SK-MEL-5 (cell line): ENCODE measurements at places on chromosomes 3 and 15. TPM values are rescaled to one million over a fixed set of nuclear protein-coding genes. Genes with fewer than 3 reads are reported as not detected.

The CCDC191 gene
- total RNA-seq = 0.32 and 0.61 TPM in 2 replicates

The AMIGO3 gene
- total RNA-seq = 0.32 and 0.34 TPM in 2 replicates

DNA sequence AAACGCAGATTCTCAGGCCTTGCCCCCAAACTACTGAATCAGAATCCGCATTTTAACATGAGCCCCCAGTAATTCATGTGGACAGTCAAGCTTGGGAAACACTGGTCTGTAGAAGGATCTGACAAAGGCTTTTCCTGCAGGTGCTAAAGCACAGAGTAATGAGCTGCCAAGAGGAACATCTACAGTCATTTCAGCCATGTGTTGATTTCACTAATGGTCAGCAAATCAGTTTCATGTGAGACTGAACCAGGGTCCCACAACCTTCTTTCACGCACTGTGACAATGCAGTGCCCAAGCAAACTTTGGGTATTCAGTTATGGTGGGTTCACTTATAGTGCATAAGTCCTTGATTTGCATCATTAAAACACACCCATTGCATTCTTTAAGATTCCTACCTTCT, 237.6 kb downstream of the TUSC7 start:
- DNase-seq = no peak

DNA sequence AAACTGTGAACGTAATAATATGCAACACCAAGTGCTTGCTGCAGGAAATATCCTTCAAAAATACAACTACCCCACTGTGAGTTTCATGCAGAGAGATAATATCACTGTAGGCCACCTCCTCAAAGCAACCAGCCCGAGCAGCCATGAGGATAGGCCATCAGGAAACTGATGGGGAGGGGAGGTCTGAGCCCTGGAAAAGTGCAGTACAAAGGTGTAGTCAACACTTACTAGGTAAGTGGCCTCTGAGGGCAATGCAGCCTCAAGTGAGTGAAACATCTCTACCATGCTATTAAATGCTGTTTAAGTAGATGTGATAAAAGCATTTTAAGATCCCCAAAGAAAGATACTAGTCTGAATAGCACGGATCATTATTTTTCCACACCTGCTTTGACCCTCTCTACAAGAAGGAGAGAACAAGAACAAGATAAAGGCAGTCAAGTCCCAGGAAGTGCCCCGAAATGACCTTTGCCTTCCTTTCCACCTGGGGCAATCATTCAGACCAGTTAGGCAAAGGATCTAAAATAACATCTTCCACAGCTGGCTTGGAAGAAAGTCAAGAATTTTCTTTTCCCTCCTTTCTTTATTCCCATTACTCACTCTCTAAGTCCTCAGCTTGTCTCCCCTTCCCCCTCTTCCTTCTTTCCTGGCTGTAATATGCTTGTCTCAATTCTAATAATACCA, 62.8 kb downstream of the FMN1 start:
- DNase-seq = no peak

GRCh38 chr15:76840830-76841460, 64.2 kb downstream of the SCAPER start:
- peak; percentile 67 for DNase-seq

The KCNAB1 gene
- 0.66 and 0.90 TPM in 2 replicates for total RNA-seq

DNA sequence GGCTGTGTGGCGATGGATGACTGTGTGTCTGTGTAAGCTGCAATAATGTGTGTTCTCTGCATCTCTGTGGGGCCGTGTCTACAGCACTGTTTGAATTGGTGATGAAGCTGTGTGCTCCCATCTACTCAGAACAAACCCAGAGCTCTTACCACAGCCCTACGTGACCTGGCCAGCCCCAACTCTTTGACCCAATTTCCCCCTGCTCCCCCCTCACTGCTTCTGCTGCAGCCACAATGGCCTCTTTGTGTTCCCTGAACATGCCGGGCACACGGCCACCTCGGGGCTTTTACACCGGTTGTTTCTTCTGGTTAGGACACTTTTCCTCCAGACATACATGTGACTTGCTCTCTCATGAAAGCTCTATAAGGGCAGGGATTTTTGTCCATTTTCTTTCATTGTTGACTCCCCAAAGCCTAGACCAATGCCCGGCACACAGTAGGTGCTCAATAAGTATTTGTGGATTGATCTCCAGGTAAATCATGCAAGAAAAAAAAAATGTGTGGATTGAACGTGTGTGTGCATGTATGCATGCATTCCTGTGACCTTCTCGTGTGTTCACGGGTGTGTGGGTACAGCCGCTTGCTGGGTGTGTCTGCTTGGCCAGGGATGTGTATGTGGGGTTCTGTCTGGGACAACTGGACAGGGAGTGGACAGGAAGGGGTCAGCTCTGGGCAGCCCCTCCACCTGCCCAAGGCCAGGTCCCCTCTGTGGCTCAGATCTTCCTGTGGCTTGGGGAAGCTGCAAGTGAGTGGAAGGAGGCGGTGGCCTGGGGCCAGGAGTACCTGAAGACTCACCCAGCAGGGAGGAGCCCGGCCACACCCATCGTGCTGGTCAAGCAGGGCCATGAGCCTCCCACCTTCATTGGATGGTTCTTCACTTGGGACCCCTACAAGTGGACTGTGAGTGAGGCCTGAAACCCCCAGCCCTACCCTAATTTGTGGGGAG, 14.8 kb downstream of the VILL start:
- peak; percentile 92 for DNase-seq

DNA sequence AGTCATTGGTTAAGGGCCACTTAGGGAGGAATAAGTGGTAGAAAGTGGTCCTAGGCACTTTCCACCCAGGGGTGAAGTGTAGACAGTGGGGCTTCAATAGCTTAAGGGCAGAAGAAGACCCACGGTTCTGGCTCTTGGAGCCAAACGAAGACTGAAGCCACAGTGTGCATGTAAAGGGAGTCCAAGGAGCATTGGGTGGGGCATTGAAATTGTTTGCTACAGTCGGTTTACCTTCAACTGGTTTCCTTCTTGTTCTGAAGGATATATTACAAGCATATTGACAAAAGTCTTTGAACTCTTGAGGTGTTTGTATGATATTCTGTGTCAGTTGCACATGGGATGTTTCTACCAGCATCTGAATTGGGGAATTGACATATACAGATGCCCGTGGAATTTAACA, 166.5 kb upstream of the CTDSPL start:
- no peak for DNase-seq

- no peak for DNase-seq
Observed at GRCh38 chr3:132381348-132381944, 35.9 kb upstream of the DNAJC13 start.

GRCh38 chr3:10548992-10549391, 43.6 kb upstream of the ATP2B2 start:
- no peak for DNase-seq

The XCR1 gene
- total RNA-seq = not detected in 2 replicates

GRCh38 chr3:169299889-169300288, 363.6 kb downstream of the MECOM start:
- DNase-seq = peak; percentile 30

The TGM4 gene
- total RNA-seq = not detected in 2 replicates

- no peak for DNase-seq
Observed at GRCh38 chr15:89783111-89783860, 7.2 kb downstream of the MESP2 start.

DNA sequence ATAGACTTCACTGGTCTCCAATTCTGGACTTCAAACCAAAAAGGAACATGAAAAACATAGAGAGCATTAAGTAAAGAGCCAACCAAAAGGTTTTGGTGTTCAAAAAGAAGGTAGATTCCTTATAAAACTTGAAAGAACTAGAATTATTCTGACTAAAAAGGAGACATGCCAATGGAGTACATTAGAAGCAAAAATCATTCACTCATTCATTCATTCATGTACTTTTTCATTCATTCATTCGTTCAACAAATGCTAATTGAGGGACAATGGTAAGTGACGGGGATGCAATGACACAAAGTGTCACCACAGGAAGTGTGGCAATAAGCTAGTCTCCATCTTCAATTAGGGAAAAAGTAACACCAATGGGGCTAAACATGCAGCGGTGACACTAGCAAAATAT, 181.0 kb upstream of the ATP11B start:
- DNase-seq = no peak

DNA sequence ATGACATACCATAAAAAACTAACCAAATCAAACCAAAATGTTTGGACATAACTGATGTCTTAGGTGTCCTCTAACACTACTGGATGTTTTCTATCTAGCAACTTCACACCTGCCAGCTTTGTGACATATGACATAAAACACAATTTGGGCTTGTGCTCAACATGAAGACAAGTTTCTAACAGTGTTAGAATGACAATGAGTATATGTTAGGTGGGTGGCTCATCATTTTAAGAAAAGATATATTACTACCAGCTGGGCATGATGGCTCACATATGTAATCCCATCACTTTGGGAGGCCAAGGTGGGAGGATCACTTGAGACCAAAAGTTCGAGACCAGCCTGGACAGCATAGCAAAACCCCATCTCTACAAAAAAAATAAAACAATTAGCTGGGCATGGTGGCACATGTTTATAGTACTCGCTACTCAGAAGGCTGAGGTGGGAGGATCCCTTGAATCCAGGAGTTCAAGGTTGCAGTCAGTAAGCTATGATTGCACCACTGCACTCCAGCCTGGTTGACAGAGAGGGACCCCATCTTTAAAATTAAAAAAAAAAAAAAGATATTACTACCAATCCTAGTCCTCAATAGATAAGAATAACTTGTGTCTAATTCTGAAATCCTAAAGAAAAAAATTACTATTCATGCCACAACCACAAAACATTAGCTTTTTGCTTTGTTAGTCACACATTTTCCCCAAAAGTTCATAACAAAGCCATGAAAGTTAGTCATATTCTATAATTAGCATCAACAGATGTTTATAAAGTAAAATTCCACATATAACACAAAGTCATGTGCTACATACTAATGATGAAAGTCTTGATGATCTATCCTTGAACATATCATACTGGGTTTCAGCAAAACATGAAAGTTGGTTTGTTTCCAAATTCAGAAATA, 59.9 kb downstream of the LRRFIP2 start:
- no peak for DNase-seq

DNA sequence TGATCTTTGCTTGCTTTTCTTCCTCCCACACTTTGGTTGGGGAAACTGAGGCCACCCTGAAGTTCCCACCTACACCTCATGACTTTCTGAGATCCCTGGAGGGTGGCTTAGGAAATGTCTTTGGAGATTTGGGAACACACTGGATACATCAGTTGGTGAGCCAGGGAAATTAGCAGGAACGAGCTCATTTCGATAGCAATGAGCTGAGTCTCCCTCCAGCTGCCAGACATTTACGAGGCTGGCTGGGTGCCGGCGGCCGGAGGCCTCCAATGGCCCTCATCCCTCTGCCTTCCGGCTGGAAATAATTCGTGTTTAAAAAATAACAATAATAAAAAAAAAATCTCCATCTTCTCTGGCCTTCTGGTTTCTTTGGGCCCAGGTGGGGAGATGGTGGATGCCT, 38.8 kb downstream of the SMAD6 start:
- DNase-seq = no peak

DNA sequence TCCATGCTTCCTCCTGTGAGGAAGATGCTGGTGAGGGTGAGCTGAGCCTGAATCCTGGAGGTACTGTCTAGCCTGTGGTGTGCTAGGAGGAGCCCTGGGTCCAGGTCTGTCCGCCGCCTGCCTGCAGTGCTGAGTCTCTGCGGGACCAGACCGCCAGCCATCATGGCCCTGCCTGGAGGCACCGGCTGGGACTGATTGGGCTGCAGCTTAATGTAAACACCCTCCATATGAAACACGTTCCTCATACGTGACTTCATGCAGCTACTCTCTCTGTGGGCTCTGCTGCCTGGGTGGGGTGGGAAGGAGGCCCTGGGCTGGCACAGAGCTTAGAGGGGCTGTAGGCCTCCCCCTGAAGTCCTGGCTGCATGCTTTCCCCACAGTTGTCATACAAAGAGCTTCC, 67.4 kb downstream of the FBLN2 start:
- DNase-seq = no peak

GRCh38 chr15:92069308-92070250, 216.1 kb downstream of the SLCO3A1 start:
- DNase-seq = no peak

DNA sequence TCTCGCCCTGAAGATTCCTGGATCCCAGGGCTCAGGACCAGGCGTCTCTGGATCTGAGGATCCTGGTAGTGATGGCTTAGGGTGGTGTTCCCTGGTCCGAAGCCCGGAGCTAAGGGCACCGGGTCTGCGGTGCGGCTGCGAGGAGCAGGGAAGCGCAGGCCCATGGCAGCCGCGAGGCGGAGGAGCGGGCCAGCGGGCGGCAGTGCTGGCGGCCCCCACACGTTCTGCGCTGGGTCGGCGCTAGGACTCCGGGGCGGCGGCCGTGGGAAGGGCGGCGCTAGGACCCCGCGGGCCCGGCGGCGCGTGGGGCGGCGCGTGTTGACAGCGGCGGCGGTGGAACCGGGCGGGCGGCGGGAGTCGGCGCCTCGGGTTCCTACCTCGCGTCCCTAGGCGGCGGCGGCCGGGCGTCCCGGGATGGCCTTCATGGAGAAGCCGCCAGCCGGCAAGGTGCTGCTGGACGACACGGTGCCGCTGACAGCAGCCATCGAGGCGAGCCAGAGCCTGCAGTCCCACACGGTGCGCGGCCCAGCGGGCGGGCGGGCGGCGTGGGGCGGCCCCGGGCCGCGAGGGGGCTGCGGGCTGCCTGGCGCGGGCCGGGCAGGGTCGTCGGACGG, at the start of gene PXK:
Gene PXK (plus strand): TSS at position 318 of the 614 bp plus-strand sequence. CDS start 97 bp downstream, at position 415.
- DNase-seq = peak; percentile 70

GRCh38 chr15:85761635-85762034, 33.1 kb downstream of the KLHL25 start:
- no peak for DNase-seq

The RTP1 gene
- not detected in 2 replicates for total RNA-seq

The SLC7A14 gene
- total RNA-seq = not detected in 2 replicates

DNA sequence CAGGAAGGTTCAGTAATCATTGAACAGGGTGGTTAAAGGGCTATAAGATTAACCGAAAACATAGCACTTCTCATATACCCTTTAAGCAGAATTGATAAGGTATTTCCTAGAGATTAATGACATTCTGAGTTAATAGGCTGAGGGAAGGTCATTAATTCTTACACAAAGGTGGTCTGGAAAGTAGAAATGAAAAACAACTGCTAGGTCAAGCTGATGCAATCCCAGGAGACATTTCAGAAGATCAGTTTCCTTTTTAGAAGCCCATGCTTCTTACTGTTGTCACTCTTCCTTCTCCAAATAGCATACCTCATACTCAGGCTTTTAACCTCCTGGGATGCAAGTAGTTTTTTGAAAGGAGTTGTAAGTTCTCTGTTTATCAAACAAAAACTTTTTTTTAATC, 8.8 kb downstream of the FILIP1L start:
- no peak for DNase-seq

GRCh38 chr3:110236976-110237610, 834.5 kb upstream of the NECTIN3 start:
- no peak for DNase-seq

DNA sequence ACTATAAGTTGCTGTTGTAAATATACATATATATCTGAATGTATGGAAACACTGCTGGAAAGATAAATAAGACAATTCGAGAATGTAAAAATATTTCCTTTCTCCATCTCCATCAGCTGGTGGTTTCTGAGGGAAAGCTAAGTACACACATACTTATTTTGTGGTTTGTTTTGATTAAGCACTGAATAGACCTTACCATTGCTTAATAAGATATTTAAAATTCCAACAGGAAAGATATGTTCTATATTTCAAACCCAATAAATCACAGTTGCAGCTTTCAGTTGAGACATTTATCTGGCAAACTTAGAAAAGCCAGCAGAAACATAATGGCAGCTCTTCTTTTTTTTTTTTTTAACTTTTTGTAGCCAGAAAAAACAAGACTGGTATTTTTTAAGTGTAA, 160.4 kb downstream of the VGLL3 start:
- DNase-seq = no peak

The FGD5 gene
- not detected in 2 replicates for total RNA-seq

GRCh38 chr3:27859821-27860220, 137.7 kb upstream of the EOMES start:
- no peak for DNase-seq
